Activated T-cell treated with anti-CD3 and anti-CD28 coated beads, Interleukin-2, amount 50 U/mL, for 72 hours (primary cell): ENCODE measurements at places on chromosomes 1 and 21.

GRCh38 chr1:17790383-17791054, 35.4 kb downstream of the ACTL8 start:
- no peak for DNase-seq

GRCh38 chr1:107262467-107263286, 121.8 kb downstream of the NTNG1 start:
- no peak for DNase-seq

DNA sequence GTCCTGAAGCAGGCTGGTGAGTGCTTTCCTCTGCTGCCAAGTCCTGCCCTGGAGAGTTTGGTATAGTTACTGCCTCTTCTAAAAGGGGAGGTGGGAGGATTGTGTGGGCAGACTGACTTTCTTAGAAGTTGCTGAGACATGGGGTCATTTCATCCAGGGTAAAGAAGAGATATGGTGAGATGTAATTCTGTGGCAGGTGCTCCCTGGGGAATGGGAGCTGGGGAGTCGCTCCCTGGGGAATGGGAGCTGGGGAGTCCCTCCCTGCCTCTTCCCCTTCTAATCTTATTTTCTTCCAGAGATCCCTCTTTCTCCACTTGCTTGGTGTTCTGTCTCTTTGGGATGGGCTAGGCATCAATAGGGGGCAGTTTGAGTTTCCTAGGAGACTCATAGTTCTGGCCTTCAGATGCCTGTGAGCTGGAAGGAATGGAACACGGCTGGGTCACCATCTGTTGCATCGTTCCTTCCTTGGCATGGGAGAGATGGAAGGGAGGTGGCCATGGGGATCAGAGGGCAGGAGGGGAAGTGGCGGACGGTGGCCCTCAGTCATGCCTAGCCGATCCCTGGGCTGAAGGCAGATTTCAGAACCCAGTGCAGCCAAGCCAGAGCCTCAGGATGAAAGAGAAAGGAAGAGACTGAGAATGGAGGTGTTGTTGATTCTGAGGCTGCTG, 59.0 kb downstream of the NFASC start:
- no peak for DNase-seq

DNA sequence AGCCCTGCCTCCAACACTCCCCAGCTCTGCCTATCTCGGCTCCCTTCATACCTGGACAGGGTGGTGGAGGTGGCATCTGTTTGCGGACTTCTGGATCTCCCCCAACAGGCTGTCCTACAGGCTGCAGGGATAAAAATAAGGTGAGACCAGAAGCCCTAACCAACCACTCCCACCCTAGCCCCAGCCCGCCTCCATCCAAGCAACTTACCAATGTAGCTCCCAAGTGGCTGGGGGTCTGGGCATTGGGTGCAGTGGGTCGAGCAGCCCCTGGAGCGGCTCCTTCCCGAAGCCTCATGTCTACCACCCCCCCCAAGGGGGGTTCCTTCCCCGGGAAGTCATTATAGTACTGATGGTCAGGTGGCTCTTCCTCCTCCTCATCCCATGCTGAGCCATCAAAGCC, 4.4 kb downstream of the SHC1 start:
- DNase-seq: no peak

DNA sequence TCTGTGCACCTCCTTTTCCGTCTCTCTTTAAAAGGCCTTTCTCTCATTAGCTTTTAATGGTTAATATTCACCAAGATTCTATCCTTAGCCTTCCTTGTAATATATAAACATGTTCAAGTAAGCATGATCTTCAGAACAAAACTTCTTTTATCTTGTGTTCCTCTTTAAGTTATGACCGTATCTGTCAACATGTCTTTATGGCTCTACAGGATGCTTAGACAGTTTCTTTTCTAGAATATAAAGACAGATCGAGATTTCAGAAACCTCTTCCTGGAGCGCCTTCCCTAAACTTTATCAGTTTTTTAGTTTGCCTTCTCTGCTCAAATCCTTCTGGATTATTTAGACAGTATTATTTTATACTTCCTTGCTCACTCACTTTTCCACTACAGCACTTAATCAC, 7.2 kb downstream of the RO60 start:
- no peak for DNase-seq

GRCh38 chr1:18419113-18419844, 61.5 kb upstream of the KLHDC7A start:
- DNase-seq: no peak

DNA sequence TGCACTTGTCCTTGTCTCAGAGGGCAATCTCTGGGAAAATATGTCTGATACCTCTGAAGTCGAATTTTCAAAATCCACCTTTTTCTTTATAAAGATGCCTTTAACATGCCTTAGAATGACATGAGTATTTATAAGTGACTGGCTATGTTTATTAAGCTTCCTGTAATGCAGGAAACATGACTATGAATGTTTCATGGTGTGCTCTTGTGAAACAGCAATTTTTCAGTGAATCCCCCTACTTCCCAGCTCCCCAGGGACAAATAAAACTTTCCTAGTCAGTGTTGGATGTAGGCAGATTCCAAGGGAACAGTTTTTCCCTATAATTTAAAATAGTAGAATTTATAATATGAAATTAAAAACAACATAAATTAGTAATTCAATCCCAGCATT, 437.0 kb downstream of the LMO4 start:
- DNase-seq: no peak

- DNase-seq: no peak
Observed at GRCh38 chr1:53206735-53207379, 10.2 kb downstream of the CPT2 start.

- DNase-seq: peak; percentile 36
Observed at GRCh38 chr1:53585129-53585528, 125.9 kb downstream of the DMRTB1 start.

DNA sequence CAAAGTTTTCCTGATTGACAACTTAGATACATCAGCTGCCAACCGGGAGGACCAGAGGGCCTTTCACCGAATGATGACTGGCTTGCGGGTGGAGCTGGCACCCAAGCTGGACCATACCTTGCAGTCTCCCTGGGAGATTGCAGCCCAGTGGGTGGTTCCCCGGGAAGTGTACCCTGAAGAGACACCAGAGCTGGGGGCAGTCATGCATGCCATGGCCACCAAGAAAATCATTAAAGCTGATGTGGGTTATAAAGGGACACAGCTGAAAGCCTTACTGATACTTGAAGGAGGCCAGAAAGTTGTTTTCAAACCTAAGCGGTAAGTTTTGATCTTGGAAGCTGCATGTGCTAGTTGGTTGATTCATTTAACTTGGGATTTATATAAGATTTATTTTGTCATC, 18.2 kb downstream of the FAM20B start:
- DNase-seq: no peak

DNA sequence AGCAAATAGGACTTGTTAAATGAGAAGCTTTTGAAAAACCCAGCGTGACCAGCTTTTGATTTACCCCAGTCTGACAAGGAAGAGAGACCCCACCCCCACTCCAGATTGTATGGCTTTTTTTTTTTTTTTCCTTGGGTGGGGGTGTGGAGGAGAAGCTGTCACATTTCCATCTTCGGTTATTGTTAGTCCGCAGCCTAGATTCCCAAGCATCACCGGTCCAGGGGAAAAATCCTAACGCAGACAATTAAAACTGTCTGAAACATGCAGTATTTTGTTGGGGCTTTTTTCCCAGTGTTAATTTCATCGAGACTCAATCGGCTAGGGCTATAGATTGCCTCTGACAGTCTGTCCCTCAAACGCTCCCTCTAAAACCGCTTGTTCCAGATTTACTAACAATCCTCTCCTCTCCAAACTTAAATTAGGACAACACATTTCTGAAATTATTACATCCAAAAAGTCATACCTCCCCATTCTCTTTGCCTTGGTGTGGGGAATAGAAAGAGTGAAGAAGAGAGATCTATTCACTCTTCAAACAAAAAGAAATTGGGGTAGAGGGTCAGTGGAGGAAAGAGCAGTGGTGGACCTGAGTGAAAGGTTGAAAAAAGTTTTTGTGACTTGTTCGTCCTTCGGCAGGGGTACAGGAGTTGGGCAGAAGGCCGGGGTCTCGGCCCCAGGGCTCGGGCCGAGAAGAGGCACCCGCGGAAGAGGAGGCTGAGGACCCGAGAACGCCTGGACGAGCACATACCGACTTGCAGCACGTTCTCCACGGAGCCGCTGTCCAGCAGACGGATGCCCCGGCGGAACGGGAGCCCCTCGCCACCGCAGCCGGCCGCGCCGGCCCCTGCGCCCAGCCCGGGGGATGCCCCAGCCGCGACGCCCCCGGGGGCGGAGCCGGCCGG, 1.1 kb downstream of the ZSWIM5 start:
- DNase-seq: peak; percentile 39

DNA sequence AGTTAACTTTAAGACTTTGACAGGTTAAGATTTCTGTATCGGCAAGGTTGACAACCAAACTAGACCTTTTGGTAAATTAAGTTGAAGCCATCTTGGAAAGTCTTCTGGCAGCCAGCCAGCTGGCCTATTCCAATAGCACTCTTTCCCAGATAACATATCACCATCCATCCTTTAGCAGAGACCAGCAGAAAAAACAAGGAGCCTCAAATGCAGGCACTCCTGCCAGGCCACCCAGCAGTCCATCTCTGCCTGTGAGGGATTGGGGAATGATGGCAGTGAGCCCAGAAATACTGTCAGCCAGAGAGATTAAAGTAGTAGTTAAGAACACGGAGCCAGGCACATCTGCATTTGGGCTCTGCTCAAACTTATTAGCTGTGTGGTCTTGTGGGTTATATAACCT, 19.4 kb downstream of the ZBTB40 start:
- no peak for DNase-seq

- no peak for DNase-seq
Observed at GRCh38 chr1:232622378-232622777, 7.6 kb downstream of the SIPA1L2 start.

- no peak for DNase-seq
Observed at GRCh38 chr1:29696656-29697390, 460.5 kb downstream of the PTPRU start.

DNA sequence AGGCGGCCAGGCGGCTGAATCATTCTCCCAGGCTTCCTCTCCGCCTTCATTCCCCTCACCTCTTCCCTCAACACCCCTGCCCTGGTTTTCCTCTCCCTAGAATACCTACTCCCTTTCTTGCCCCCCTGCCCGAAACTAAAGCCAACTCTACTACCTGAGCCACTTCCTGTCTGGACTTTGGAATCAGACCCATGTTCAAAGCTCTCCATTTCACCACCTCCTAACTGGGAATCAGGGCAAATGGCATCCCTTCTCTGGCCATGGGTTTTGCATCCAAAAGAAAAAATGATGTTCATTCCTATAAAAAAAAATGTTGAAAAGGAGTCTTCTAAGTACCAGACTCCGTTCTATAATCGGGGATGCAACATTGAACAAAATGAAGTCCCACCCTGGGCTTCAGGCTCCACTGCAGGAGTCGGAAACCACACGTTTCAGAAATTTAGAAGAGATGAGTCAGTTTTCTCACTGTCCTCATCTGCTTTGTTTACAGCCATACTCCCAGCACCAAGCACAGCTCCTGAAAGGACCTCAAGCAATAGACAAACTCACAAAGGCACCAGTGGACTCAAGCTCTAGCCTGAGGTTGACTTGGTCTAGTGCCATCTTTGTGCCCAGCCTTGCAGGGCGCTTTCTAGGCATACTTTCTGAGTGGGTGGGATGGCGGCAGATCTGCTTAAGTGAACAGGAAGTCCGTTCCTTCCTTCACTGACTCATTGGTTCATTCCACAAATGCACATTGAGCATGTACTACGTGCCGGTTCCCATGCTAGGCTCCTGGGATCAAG, 176.2 kb downstream of the IGSF21 start:
- no peak for DNase-seq

GRCh38 chr1:39727221-39727931, 11.3 kb upstream of the PPIE start:
- DNase-seq: no peak

GRCh38 chr1:47399138-47399845, 16.8 kb upstream of the FOXE3 start:
- DNase-seq: no peak

GRCh38 chr1:185287451-185287850, 29.6 kb downstream of the IVNS1ABP start:
- DNase-seq: no peak

DNA sequence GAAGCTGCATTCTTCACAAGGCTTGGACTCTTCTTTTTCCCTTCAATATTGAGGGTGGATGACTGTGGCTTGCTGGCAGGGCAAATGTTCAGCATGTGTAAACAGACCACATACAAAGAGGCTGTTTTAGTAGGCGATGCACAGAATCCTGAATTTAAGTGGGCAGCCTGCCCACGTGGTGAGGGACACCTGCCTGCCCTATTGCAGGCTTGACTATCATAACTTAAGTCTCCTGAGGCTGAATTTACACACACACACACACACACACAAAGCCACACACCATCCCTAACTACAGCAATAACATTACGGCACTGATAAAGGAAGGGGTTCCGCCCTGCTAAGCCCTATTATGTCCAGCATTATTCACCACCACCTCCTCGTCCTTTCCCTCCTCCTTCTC, 15.9 kb downstream of the SYT2 start:
- no peak for DNase-seq

- DNase-seq: no peak
Observed at GRCh38 chr1:90502194-90502593, 214.9 kb downstream of the BARHL2 start.

DNA sequence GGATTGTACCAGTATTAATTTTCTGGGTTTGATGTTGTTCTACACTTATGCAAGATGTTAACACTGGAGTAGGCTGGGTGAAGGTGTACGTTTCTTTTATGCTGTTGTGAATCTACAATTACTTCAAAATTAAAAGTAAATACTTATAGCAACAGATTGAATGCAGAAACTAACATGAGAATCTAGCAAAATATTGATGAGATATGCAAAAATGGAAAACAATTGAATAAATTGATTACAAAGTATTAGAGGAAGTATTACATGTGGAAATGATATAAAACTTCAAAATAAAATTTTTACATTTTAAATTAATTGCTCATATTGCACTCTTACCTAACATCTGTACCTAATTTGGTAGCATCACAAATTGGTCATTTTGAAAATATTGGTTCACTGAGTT, 5.7 kb upstream of the SPRR3 start:
- no peak for DNase-seq

- DNase-seq: no peak
Observed at GRCh38 chr1:1230656-1231399, 973 bp downstream of the SDF4 start.

GRCh38 chr1:9731051-9731537, 79.6 kb downstream of the PIK3CD start:
- DNase-seq: no peak

- no peak for DNase-seq
Observed at GRCh38 chr1:207750631-207751305, 1.1 kb upstream of the CD46 start.

DNA sequence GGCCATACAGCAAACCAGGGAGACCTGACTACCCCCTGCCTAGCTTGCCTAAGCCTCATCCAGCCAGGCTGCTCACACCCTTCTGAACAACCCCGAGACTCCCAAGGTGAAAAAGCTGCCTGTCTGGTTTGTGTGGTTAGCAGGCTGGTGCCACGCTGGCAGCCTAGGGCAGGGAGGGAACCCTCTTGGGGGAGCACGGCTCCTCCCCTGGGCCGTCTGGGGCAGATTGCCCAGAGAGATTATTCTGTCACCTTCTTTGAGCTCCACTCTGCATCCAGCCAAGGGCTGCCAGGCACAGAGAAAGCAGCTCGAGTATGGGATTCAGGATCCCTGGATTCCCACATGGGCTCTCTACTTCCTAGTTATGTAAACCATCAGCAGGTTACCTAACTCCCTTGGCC, 27.5 kb upstream of the TCEA3 start:
- DNase-seq: peak; percentile 6

- no peak for DNase-seq
Observed at GRCh38 chr1:86546787-86547221, at the start of gene CLCA4. Gene CLCA4 (plus strand): TSS chr1:86547078. CDS start chr1:86547120, 42 bp downstream.
